Left forelimb (tissue), 1 donor: ENCODE measurements at places on chromosomes 5 and 9.

- peak; percentile 71 for DNase-seq
Observed at GRCh38 chr5:9653811-9654210, 23.7 kb upstream of the TAS2R1 start.

DNA sequence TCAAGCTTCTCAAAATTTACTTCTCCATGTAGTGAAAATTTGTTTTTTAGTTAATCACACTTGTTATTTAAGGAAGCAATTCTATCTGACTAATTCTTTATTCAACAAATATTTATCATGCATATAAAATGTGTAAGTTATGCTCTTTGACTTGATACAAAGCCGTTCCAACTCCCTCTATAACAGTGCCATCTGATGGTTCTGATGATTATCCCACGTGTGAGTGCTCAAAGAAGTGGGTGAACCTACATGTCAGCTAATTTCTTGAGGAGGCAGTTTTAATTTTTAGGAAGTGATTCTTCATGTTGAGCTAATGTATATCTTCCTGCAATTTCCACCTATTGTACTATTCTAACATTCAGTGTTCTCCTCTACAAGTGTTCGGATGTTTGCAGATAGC, 88.8 kb upstream of the BRINP1 start:
- no peak for DNase-seq

GRCh38 chr5:82362636-82363035, 84.5 kb upstream of the RPS23 start:
- no peak for DNase-seq

- no peak for DNase-seq
Observed at GRCh38 chr5:56838409-56839039, 23.2 kb downstream of the MAP3K1 start.

- DNase-seq = no peak
Observed at GRCh38 chr9:922171-922570, 54.3 kb upstream of the DMRT3 start.

GRCh38 chr9:2271426-2271825, 256.3 kb downstream of the SMARCA2 start:
- DNase-seq = no peak

DNA sequence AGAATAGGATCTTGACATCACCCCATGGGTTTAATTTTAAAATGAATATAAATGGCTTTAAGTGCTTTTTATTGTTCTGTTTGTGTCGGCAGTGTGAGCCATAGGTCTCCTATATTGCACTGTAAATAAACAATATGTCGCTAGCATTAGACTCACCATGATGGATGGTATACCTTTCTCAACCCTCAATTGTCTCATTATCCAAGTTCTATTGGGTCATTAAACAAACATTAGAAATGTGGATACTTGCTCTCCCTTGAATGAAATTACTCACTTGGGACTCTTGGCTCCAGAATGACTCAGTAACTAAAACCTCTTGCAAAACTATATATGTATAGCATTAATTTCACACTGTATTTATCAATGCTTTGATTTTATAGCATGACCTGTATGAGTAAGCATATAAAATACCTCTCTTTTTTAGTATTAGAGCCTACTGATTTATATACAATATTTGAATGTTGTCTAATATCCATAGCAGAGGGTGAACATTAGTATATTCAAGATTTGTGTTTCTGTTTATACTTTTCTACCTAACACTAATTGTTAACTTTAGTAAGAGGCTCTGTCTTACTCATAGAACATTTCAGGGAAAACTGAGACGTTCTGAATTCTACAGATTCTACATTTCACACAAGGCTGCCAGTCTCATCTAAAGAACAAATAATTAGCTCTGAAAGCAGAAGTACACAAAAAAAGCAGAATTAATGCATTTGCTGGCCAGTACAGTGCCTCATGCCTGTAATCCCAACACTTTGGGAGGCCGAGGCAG, 303.8 kb upstream of the PRR16 start:
- no peak for DNase-seq

DNA sequence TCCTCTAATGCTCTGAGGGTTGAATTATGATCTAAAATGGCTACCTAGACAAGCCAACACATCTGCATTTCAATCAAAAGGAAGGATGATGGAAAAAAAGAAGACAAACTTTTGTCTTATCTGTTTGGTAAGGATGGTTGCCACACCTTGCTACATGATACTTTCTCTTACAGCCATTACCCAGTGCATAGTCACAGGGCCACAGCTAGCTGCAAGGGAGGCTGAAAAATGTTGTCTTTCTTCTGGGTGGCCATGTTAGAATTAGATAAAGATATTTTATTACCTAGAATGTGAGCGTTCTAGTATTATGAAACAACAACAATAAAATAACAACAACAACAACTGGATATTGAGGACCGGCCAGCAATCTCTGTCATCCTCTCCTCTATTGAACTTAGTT, 4.7 kb upstream of the AOPEP start:
- no peak for DNase-seq

DNA sequence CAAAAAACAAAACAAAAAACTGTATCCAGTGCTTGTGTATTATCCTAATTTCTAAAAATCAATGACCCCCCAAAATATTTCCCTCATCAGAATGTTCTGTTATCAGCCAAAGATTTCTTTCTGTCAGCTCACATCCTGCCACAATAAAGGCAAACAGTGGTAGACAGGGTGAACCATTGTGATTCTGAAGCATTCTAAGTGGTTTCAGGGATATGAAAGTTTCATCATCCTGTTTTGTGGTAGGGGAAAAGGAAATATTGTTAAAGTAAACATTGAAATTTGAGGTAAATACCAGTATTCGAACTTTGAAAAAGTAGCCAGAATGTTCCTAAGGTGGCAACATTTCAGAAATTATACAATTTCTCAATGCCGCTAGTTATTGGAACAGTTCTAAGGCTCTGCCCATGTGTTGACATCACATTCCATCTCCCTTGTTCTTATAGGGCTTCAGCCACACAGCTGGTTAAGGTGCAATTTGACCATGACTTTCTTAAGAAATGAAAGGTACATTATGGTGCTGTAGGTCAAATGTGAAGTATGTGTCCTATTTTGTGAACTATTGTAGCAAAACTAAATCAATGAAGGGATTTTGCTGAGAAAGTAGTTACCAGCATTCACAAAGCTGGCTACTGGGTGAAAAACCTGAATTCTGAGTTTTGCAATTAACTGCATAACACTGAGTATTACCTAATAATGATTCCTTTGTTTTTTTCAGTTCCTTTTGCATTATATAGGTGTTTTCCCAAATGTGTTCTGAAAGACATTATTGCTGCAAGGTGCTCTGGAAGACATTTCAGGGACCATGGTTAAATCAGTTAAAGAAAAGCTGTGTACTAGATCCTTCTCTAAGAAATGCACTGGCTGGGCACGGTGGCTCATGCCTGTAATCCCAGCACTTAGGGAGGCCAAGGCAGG, 107.6 kb upstream of the RASGRF2 start:
- DNase-seq = no peak

DNA sequence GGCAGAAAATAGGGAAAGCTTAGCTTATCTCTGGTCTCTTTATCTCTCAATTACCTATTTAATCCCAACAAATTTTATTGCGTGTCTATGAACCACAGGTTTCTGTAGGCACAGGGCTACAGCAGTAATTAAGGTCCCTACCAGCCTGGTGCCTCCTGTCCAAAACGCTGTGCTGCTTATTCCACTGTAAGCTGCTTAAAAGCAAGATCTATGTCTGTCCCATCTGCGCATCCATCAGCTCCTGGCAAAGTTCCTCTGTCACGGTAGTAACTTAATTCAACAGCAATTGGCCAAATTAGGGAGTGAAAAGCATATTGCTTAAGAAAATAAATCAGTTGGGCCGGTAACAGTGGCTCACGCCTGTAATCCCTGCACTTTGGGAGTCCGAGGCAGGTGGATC, 235.8 kb upstream of the VLDLR start:
- no peak for DNase-seq

- no peak for DNase-seq
Observed at GRCh38 chr5:123559434-123559775, 47.4 kb downstream of the CSNK1G3 start.

DNA sequence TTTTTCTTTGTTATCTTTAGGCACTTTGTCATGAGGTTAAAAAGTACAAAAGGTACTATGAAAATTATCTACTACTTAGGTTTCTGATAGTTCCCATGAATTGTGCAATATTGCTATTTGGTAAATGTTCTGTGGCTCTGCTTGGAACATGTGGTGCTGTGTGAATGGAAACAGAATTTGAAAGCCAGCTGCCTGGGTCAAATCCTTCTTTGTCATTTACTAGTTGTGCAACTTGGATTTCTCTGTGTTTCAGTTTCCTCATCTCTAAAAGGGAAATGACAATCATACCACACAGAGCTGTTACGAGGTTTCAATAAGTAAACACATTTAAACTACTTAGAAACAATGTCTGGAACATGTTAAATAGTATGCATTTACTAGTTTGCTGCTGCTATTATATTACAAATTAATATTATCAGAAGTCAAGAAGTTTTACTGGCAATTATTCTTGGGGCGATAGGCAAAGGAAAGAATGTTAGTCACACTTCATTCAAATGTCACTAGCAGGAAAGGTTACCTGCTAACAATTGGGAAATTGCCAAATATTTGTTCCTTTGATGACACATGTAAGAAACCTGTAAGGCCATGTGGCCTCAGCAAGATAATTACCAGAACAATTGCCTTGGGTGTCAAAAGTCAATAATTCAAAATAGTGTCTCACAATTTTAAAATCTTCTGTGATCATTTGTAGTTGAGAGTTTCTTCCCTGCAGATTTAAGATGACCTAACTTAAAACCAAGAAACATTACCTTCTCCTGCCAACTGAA, 184.8 kb downstream of the KIAA0825 start:
- no peak for DNase-seq

DNA sequence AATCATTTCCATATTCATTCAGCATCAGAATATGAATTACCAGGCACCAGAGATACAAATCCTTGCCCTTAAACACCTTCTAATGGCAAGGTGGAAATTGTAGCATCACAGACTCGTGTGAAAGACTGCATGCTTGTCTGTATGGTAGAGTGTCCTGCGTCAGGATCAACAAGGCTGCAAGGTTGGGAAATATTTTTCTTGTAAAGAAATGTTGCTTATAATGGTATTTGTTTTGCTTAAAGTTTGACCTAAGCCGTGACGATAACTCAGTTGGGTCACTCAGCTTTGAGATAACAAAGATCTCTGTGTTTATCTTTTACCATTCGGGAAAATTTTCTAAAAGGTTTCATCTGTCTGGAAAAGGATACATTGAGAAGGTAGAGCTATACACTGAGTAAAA, 87.6 kb downstream of the BASP1 start:
- no peak for DNase-seq

DNA sequence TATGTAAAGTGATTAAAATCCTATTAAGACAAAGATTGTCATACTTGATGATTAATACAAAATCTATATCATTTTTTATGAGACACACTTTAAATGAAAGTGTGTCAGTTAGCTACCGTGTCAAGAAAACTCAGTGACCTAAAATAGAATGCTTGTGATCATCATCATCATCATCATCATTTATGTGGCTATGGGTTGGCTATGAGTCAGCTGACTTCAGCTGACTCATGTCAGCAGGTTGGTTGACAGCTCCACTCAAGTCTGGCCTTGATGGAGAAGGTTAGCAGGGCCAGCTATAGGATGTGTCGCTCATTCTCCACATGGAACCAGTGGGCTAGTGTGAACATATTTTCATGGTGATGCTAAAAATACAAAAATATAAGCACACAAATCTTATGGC, 43.8 kb upstream of the ZNF300 start:
- DNase-seq = no peak

- DNase-seq = no peak
Observed at GRCh38 chr5:160353379-160353778, 17.0 kb downstream of the C1QTNF2 start.

GRCh38 chr5:157860898-157861890, 2.2 kb upstream of the CLINT1 start:
- no peak for DNase-seq

DNA sequence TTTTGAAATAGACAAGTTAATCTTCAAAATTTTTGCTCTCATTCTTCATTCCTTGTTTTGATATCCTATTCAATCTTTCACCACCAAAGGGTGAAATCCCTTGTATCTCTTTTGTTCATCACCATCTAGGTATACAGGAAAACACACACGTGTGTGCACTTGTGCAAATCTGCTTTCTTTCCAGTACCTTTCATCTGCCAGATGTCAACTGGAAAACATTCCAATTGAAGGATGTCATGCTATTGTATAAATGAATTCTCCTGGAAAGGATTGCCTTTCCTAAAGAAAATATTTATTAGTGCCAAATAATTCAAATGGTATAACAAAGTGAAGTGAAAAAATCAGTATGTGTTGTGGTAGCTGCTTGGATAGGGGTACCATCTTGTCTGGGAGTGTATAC, 123.7 kb downstream of the RANBP17 start:
- DNase-seq = no peak

- DNase-seq = no peak
Observed at GRCh38 chr9:98040212-98040611, 16.3 kb upstream of the NANS start.
